Activated naive CD4-positive, alpha-beta T cell treated with anti-CD3 and anti-CD28 coated beads for 36 hours (primary cell): ENCODE measurements at places on chromosomes 16 and 17. TPM values are rescaled to one million over a fixed set of nuclear protein-coding genes. Genes with fewer than 3 reads are reported as not detected.

GRCh38 chr17:17343896-17344506 lies 40.8 kb downstream of the NT5M start:
- DNase-seq, result no peak

- DNase-seq, result no peak
These were observed 630 bp downstream of the MILR1 start for GRCh38 chr17:64449545-64449944.

The TLCD1 gene
- 4.0 TPM for total RNA-seq

GRCh38 chr16:70781800-70782199 lies 19.2 kb downstream of the VAC14 start:
- no peak for DNase-seq

The ITGAX gene
- 2.4 TPM for total RNA-seq

DNA sequence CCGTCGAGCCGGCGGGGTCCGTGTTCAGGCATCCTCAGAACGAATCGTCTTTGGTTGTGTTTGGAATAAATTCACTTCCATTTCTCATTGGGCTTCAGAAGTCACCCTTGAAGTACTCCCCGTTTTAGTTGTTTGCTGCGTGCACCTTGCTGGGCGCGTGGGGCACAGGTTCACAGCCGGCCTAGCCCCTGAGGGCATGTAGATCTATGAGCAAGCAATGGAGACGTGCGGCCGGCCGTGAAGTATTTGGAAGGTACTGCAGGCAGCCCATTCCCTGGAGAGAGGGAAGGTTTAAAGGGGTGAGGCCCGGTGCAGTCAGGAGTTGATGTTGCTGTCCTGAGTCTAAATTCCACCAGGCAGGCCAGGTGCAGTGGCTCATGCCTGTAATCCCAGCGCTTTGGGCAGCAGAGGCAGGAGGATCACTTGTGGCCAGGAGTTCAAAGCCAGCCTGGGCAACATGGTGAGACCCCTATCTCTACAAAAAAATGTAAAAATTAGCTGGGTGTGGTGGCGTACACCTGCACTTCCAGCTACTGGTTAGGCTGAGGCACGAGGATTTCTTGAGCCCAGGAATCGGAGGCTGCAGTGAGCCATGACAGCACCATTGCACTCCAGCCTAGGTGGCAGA lies 714 bp downstream of the ACSF3 start:
- peak; percentile 38 for DNase-seq

GRCh38 chr17:45940293-45940692 lies 45.9 kb downstream of the MAPT start:
- DNase-seq, result no peak

DNA sequence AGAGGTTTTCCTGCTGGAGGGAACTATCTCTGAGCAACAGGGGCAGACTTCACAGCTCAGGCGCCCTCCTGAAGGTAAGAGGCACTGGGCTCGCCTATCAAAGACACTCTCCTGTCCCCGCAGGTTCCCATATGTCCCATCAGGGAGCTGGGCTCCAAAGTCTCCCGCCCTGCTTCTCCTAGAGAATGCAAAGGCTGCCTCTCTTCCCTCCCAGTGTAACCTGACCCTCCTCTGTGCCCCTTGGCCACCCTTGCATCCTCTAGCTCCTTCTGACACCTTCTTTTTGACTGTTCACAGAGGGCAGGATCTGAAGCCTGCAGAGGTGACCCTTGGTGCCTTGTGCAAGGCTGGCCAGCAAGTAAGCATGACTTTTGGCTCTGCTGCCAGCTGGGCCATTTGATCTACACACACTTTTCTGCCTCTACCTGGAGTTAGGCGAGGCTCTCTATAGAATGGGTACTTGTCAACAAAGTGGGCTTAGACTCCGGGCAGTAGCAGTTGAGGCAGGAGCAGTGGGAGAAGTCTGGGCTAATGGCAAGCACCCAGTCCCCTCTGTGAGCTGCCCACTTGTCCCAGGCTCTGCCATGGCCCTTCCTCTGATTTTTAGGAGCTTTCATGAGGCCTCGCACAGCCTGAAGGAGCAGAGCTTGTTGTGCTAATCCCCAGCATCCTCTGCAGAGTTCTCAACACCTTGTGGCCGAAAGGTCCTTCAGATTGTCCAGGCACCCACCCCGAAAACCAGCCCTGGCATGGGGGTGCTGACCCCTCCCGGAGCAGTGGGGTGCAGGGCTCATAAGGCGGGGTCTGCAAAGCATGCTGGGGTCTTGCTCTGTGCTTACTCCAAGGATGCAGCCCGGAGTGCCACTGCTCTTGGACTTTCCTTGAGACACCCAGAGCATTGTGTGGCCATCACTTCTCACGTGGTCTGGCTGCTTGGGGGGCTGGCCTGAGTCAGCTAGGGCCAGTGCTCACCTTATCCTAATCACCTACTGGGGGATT lies 122.9 kb downstream of the METRNL start:
- peak; percentile 5 for DNase-seq

- no peak for DNase-seq
These were observed 32.3 kb downstream of the TNFRSF13B start for GRCh38 chr17:16939606-16940115.

The FBXO31 gene
- total RNA-seq, result 26.7 TPM

DNA sequence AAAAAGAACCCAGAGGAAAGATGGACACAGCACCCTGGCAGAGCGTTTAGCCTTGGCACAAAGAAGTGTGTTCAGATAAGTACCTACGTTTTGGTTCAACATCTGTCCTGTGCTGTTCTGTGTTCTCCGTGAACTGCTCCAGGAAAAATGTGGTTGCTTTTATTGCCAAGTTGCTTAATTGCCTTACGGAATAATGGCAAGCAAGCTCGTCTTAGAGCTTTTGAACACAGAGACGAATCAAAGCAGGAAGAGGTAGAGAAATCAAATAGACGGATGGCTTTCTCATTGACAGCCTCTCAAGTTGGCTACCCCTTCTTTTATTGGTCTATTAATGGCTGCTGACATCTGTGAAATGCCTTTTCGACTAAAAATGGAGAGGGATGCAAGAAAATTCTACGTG lies 911.1 kb upstream of the EEF2KMT start:
- DNase-seq, result no peak

The UBB gene
- total RNA-seq, result 1,579 TPM

GRCh38 chr17:64152428-64153125 lies 22.6 kb upstream of the ERN1 start:
- no peak for DNase-seq

- peak; percentile 96 for DNase-seq
These were observed at the start of gene MON1B for GRCh38 chr16:77190478-77191258. Gene MON1B, plus strand, starts transcription at chr16:77191190. Its CDS starts 296 bp downstream, at chr16:77191486.

- no peak for DNase-seq
These were observed 106.0 kb downstream of the AMFR start for GRCh38 chr16:56319376-56319775.

The MT4 gene
- not detected for total RNA-seq

DNA sequence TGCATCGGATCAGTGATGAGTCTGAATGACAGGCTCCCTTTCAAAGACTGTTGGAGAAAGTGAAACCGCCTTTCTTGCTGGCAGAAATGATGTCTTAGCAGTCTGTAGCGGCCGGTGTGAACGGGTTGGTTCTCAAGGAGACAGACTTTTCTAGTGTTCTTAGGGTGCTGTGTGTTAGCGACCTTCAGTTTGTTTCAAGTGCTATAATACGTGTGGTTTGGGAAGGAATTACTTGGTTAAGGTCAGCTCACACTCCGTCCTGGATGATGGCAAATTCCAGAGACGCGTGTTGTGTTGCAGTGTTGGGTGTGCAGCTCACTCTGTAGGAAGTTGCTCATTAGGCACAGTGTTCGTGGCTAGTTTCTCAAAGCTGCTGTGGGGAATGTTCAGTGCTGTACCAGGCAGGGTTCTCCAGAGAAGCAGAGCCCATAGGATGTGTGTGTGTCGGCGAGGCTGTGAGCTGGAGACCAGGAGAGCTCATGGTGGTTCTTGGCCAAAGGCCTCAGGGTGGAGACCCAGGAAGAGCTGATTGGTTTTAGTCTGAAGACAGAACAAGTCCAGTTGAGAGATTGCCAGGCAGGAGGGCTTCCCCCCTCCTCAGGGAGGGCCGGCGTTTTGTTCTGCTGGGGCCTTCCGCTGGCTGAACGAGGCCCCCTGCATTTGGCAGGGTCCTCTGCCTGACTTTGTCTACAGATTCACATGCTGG lies 37.6 kb downstream of the ZNF750 start:
- DNase-seq, result no peak

The CCDC144A gene
- 5.3 TPM for total RNA-seq

DNA sequence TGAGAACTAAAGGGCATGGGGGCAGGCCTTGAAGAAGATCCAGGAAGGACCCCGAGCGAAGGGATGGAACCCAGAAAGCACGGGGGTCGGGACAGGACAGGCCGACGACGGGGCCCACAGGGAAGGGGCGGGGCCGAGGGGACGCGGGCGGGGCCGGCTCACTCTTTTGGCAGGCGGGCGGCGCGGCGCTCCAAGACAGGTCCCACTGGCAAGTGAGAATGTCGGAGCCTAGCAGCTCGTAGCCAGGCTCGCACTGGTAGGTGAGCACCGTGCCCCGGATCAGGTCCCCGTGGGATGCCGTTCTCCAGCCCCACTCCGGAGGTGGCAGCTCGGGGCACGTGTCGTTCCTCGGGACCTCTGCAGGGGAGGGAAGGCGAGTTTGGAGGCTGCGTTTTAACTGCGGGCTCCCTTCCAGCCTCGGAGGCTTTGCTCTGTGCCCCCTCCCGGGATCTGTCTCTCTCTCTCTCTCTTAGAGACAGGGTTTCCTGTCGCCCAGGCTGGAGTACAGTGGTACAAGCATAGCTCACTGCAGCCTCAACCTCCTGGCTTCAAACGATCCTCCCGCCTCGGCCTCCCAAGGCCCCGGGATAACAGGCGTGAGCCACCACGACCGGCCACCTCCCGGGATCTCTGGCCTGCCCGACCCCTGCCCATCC lies 13.7 kb upstream of the CDIPT start:
- DNase-seq, result peak; percentile 27

The OR3A3 gene
- total RNA-seq, result not detected

GRCh38 chr17:31508288-31509094 lies 117.0 kb downstream of the RAB11FIP4 start:
- peak; percentile 71 for DNase-seq

The SNTB2 gene
- total RNA-seq, result 7.8 TPM

The IKZF3 gene
- 34.2 TPM for total RNA-seq

DNA sequence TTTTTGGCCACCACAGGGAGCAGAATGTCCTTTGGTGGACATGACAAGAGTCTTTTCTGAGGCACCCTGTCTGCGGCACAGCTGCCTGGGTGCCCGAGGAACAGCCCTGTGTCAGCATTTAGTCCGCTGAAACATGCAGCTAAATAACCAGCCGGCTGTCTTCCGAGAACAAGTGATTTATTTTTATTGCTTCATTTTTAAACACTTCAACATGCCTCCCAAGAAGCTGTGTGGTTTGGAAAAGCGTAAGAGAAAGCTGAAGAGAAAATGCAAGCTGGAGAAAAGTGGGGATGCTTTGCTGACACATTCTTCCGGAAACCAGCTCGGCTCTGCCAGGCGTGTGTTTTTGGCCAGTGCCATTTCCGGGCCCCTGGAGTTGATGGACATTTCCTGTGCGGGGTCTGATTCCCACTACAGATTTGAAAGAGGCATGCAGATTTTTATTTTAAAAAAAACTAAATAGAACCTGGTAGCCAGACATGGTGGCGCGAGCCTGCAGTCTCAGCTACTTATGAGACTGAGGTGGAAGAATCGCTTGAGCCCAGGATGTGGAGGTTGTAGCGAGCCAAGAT lies 94.7 kb downstream of the SEC14L1 start:
- peak; percentile 62 for DNase-seq

DNA sequence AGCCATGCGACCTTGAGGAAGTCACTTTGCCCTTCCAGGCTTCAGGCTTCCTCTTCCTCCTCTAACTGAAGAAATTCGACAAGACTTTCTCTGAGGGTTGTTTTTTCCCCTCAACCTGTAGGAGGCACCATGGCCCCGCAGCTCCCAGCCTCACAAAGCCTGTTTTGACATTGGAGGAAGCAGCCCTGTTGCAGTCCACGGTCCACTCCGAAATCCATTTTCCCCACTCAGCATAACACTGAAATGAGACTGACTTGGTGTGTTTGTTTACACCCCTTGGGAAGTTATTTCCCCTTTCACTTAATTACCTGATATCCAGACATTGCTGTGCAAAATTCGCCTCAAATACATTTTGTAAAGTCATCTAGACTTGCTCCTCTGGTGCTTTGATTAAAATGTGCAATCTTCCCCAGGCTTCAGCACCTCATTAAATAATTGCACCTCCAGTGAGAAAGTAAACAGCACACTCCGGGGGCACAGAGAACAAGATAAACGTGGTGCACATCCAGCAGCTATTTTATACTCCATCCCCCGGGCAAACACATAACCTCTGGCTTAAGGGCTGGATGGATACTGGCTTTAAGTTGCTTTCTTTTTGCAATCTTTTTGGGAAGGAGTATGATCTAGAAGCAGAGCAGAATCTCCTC lies 41.4 kb upstream of the PIRT start:
- peak; percentile 11 for DNase-seq

- peak; percentile 25 for DNase-seq
These were observed 574 bp downstream of the MPP3 start for GRCh38 chr17:43832168-43832975.

DNA sequence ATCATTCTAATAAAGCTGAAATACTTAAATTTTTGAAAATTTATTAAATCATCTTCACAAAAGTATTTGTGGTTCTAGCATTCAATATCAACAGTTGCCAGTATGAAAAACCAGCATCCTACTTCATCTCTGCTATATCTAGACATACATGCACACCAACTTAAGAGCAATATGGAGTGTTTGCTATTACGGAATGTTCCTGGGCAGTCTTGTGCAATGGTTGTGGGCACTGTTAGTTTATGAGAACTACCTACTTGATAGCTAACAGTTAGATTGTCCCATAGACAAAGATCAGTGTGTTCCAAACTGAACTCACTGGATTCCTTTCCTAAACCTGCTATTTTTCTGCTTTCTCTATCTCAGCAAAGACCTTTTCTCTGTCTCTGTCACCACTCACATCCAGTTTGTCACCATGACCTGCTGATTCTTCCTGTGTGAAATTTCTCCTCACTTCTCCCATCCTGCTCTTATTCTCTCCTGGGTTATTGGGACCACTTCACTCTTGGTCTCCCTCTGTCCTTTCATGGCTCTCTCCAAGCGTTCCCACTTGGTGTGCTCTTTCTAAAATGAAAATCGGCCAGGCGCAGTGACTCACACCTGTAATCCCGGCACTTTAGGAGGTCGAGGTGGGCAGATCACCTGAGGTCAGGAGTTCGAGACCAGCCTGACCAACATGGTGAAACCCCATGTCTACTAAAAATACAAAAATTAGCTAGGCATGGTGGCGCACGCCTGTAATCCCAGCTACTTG lies 27.7 kb downstream of the CNTROB start:
- DNase-seq, result no peak
